Right ventricle myocardium inferior (tissue), 1 donor: ENCODE measurements at places on chromosomes 3 and 15.

GRCh38 chr15:100835636-100836035 lies 44.0 kb upstream of the ALDH1A3 start:
- DNase-seq, result no peak

GRCh38 chr3:46938118-46938517 lies 38.4 kb downstream of the CCDC12 start:
- DNase-seq, result no peak

DNA sequence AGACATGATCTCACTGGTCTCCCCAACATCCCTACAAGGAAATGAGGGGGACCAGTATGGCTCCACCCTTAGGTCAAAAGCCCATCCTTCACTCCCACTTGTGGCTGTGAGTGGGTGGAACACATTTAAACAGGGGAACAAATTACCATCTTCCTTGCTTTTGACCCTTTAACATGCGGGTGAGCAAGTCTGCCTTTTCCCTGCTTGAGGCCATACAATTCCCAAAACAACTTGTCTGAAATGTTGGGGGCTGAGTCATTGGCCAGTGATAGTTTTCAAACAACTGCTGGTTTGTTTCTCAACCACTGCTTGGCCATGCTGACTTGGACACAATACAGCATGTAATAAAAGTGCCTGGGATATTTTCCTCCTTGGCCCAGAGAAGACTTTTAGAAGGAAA lies 39.6 kb downstream of the COL8A1 start:
- no peak for DNase-seq

DNA sequence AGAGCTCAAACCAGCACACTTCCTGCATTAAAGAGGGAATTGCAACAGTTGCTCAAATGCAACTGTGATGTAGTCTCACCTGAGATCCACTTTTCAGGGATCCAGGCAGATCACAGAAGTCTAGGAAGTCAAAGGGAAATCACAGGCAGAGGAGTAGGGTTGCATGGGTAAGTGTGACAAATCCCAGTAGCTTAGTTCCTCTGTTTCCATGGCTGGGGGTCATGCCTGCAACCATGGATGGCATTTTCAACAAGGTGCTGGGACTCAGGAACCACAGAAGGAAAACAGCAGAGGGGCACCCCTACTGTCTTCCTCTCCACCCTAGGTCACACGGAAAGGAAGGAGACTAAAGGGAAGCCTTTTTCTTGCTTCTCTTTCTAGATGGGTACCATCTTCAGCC lies 36.5 kb upstream of the ARNT2 start:
- no peak for DNase-seq

- no peak for DNase-seq
Observed at GRCh38 chr15:97479957-97480356, 480.5 kb upstream of the ARRDC4 start.

DNA sequence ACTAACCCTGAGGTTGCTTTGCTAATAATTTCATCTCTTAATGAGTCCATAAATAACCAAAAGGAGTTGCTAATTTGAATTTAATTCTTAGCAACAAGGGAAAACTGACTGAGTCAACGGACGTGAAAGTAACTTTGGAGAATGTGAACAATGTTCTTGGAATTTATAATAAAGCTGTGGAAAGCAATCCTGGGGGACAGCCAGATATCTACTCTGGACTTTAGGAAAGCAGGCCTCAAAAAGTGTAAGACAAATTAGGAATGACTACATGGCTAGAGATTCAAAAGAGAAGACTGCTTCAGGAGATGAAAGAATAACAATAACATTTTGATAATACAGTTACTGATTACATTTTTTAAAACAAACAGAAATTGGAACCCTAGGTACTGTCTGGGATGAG lies 318.4 kb upstream of the COL8A1 start:
- DNase-seq, result no peak

- DNase-seq, result no peak
Observed at GRCh38 chr3:113546414-113546893, 14.1 kb downstream of the SIDT1 start.

DNA sequence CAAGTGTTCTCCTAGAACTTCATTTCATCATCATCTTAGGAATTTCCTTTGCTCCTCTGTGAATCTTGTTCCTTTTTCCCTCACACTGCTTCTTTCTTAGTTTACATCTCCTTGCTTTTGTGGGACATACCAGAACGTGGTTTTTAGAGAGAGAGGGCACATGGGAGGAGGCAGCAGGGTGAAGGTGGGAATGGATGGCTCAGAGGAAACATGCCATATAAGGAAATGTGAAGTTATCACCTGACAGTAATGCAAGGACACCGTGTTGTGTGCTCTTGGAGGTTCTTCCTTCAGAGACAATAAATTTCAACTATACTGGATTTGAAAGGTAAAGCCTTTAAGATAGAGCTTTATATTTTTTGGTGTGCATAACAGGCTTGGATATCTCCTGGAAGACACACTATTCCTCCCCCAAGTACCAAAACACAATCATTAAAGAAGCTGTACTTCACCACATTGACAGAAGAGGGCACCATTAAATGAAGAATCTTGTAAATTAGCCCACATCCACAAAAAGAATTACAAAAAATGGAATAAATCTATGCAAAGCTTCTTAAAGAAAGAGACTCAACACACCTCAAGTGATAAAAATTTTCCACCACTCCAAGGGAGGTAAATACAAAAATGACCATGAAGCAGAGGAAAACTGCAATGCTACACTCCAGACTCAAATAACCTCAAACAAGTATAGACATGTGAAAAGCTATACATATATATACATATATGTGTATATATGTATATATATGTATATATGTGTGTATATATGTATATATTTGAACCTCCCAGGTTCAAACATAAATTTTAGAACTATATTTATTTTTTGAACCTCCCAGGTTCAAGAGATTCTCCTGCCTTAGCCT lies 26.1 kb downstream of the RPL39L start:
- no peak for DNase-seq
